Breast epithelium (tissue), 4 donors: ENCODE measurements at places on chromosomes 1 and 21.

DNA sequence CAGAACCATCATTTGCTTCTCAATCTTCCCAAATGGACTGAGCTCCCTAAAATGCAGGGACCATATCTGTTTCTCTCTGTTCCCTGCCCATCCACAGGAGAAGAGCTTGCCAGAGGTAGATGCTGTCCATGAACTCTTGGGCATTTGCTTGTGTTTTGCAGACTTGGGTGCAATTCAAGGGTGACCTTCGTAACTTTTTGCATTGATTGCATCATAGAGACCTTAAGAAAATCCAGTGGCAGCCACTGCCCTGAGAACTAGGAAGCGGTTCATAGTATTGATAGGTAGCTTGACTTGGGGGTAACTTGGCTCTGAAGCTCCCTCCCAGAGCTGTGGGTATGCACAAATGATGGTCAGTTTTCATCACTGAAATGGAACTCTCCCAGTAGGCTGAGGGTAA, 34.3 kb upstream of the EDEM3 start:
- no peak for DNase-seq

DNA sequence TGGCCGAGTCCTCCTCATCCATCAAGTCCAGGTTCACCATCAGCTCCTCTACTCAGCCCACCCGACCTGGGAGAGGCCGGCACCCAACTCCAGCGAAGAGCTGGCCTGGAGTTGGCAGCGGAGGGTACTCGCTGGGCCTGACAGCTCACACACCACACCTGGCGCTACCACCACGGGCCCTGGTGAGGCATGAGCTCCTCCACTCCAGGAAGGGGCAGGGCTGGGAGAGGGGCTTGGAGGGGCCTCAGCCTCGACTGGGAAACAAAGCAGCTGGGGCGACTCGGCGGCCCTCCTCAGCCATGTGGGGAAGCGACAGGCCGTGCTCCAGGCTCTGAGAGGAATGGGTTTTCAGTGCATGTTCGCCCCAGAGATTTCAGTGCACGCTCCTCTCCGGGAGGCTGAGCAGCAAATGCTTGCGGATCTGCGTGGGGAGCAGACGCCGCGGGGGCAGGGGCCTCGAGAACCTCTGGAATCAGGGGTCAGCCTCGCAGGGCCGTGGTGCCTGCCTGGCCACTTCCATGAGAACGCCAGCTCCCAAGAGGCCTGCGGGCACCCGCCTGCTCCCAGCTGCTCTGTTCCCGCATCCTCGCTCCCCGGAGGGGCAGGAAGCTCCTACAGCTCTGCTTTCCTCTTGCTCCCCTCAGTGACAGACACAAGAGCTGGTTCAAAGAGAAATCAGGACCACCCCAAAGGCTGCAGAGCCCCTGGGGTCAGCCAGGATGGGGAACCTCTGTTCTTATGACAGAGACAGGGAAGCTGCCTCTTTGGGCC, 18.9 kb upstream of the GPR153 start:
- DNase-seq: no peak

- DNase-seq: no peak
Observed at GRCh38 chr1:114208714-114209113, 55.0 kb upstream of the SYT6 start.

DNA sequence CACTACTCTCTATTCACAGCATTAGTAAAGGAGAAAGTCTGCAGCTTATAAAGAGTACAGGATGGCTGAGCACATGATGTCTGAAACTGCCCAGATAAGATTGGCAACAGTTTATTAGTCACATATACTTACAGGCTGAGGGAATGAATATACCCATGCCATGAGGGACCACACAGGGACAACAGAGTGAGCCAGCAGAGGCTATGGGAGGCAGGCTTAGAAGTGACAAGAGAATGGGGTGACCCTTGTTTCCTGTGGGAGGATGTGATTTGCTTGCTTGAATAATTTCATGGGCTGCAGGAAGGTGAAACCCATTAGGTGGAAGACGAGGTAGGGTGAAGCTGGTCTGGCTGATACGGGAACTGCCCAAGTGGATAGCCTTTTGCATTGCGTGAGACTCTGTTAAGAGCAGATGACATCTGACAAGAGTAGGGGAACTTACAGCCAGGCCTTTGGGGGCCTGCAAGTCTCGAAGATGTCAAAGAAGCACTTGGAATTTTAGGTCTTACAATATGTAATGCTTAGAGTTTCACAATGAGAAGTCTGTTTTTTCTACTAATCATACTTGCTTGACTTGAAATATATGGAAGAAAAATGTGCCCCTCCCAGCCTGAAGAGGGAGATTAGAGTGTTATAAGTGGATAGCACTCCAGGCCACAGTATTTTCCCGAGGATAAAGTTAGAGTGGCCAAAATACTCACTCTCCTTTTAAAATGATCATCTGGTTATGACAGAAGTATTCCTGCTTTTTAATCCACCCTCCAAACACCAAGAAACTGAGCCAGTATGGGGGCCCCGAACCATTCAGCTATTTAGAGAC, 34.6 kb upstream of the TNFSF4 start:
- DNase-seq: no peak

- no peak for DNase-seq
Observed at GRCh38 chr1:114033216-114033706, 54.0 kb downstream of the OLFML3 start.

GRCh38 chr1:18927654-18928272, 25.4 kb upstream of the ALDH4A1 start:
- no peak for DNase-seq
